ENCODE measurements at places on chromosomes 12 and 14.

DNA sequence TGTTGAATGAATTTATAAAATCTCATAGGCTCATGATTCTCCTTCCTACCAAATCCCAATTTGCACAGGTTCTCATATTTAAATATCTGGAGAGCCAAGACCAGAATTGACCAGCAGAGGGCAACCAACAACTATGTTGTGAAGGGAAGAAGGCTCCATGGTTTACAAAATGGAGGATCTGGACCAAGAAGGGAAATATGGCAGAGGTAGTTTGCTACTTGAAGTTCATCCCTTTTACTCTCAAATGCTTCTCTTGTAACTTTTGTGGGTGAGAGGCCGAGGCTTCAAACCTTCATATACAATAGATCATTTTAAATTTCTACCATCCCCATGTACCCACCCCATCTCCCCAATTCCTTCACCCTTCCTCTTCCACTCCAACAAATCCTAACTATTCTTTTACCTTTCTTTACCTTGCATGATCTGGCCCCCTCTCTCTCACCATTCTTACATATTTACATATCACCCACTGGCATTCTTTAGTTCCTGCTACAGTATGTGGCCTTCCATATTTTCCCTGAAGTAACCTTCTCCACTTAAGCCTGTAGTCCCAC is 3.8 kb upstream of the SMARCC2 start:
- peak; percentile 88 for DNase-seq

DNA sequence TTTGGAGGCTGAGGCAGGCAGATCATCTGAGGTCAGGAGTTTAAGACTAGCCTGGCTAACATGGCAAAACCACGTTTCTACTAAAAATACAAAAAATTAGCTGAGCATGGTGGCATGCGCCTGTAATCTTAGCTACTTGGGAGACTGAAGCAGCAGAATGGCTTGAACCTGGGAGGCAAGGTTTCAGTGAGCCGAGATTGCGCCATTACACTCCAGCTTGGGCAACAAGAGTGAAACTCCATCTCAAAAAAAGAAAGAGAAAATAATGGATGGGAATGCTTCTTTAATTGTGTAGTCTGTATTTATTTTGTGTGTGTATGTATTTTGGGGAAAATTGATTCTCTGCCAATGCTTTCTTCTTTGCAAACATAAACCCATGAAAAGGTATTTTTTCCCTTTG is 32.5 kb downstream of the SRGAP1 start:
- peak; percentile 15 for DNase-seq

- DNase-seq, result peak; percentile 63
Observed at GRCh38 chr14:33740531-33740930, 210.3 kb downstream of the EGLN3 start.

GRCh38 chr12:15494329-15495046 is 172.2 kb downstream of the PTPRO start:
- no peak for DNase-seq

DNA sequence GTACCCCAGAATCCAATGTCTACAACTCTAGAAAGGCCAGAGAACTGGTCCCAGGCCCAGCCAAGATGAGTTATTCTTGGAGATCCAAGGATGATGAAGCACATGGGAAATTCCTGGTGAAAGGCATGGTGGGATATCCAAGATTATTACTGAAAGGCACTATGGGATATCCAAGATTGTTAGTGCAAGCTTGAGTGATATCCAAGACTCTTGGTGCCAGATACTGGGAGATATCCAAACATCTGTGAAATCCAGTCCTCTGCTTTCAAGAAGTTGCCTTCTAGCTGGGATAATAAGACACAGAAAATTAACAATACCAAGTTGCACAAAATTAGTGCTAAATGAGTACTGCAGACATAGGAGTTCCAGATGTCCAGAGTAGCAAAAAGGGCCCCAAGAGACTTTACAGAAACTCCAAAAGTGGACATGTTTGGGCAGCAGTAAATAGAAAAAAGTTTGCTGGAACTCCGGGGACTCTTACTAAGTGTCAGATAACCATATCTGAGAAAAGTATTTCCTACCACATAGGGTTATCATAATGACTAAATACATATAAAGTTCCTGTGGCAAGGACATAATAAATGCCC is 34.6 kb downstream of the PHLDA1 start:
- DNase-seq, result peak; percentile 27

GRCh38 chr14:54814076-54814475 is 88.5 kb downstream of the GCH1 start:
- no peak for DNase-seq

GRCh38 chr12:112309797-112310196 is 72.4 kb downstream of the HECTD4 start:
- peak; percentile 35 for DNase-seq

- peak; percentile 75 for DNase-seq
Observed at GRCh38 chr12:65755596-65755978, 68.7 kb upstream of the HMGA2 start.

GRCh38 chr12:131454418-131455217 is 256.3 kb upstream of the SFSWAP start:
- DNase-seq, result peak; percentile 5

DNA sequence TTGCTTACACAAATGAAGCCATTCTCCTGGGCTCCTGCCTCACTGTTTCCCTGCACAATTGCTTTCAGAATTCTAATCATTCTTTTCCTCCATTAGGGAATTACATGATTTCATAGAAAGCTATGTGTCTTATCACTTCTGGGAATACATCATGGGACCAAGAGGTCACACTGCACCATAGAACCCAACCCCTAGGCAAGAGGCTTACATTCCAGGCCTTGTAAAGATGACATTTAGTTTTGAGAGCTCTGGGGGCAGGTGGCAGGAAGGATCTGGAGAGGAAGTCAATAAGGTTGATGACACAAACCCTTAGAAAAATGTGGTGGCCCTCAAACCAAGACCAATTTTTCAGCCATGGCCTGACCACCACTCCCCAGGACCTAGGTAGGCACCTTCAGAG is 57.1 kb downstream of the NUAK1 start:
- DNase-seq, result no peak

- no peak for DNase-seq
Observed at GRCh38 chr14:89255852-89256251, 161.2 kb downstream of the FOXN3 start.

DNA sequence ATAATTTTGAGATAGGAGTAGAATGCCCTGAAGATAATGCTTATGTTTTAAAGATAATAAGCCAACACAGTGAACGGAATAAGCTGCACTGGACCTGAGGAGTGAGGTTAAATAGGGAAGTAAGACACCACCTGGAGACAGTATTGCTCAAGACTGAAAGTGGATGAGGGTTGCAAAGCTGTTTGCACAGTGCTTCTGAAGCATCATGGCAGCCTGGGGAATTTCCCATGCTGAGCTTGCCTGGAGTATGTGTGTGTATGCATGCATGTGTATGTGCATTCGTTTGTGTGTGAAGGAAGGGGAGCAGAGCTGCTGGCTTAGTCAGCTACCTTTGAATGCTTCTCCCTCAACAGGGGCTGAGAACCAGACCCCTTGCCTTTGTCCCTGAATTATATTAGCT is 35.8 kb downstream of the BHLHE41 start:
- DNase-seq, result no peak

DNA sequence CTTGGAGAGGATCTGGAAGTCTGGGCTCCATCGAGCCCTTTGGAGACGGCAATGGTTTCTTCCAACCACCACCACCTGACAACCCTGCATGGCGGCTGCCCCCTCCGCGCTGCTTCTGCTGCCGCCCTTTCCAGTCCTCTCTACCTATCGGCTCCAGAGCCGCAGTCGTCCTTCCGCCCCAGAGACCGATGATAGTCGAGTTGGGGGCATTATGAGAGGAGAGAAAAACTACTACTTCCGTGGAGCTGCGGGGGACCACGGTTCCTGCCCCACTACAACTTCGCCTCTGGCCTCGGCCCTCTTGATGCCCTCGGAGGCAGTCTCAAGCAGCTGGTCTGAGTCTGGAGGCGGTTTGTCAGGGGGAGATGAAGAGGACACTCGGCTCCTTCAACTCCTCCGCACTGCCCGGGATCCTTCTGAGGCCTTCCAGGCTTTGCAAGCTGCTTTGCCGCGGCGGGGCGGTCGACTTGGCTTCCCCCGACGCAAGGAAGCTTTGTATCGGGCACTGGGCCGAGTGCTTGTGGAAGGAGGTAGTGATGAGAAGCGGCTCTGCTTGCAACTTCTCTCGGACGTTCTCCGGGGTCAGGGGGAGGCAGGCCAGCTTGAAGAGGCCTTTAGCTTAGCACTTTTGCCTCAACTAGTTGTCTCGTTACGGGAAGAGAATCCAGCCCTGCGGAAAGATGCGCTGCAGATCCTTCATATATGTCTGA is 499 bp downstream of the TOGARAM1 start:
- peak; percentile 44 for DNase-seq

- DNase-seq, result no peak
Observed at GRCh38 chr12:6786416-6787094, 2.8 kb upstream of the CD4 start.

GRCh38 chr12:68803948-68804656 is 3.9 kb upstream of the MDM2 start:
- no peak for DNase-seq

GRCh38 chr14:22653012-22653621 is 9.0 kb upstream of the OR6J1 start:
- peak; percentile 80 for DNase-seq

DNA sequence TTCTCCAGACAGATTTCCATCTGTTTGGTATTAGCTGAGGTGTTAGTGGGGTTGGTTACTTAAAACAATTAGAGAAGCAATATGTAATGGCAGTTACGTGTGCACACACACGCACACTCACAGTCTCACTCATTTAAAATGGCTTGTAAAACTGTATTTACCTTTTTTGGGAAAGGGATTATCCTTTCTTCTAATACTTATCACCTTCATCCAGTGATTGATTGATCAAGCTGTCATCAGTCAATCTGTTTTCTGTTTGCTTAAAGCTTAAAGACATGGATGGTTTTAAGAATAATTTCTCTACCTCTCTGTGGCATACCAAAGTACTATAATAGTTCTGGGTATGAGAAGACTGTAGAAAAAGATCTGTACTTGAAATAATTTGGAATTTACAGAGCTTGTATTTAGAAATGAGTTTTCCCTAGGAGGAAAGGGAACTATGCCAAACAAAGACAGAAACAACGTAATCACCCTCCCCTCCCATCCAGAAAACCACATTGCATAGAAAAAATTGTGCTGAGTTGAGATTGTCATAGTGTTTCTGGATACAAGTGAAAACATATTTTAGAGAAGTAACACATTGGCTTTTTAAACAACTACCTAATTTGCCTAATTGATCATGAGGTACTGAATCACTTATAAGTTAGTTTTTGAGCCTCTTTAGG is 455.8 kb downstream of the PCNX1 start:
- DNase-seq, result peak; percentile 78

- no peak for DNase-seq
Observed at GRCh38 chr12:10126413-10126812, 3.6 kb downstream of the CLEC7A start.

DNA sequence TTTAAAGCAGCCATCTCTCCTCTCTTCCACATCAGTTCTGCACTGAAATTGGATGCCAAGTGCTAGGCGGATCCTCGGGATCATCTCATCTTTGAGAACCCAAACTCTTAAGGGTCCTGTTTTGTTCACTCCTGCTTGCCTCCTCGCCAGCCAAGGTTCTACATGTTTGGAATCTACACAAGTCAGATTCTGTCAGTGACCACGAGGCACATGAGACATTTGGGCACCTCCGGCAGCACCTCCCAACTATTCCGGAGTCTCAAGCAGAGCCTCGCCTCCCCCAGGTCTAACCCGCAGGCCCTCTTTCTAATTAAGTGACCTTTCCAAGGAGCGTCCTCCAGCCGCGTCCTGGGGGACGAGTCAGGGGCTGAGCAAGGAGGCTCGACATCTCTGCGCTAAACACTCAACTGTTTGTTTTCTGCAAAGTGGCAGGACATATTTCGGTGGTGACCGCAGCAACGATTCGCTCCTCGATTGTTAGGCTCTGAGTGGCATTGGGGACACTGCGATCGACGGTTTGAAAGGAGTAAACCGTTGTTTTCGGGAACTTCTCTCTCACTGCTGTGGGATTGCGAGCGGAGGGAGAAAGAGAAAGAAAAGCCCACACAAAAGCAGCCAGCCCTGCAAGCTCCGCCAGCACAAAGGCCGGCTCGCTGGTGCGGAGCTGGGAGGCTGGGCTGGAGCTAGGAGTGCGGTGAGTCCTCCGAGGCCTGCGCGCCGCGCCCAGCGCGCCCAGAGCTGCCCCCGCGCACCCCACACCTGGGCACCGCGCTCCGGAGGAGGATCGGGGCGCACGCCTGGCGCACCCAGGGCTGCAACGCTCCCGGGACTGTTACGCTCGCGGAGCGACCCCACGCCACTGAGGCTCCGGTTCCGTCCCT is 640 bp downstream of the ARMH4 start:
- DNase-seq, result peak; percentile 27

- no peak for DNase-seq
Observed at GRCh38 chr12:93032758-93033157, 103.7 kb upstream of the EEA1 start.

GRCh38 chr14:20667957-20668356 is 16.4 kb upstream of the RNASE4 start:
- DNase-seq, result no peak

DNA sequence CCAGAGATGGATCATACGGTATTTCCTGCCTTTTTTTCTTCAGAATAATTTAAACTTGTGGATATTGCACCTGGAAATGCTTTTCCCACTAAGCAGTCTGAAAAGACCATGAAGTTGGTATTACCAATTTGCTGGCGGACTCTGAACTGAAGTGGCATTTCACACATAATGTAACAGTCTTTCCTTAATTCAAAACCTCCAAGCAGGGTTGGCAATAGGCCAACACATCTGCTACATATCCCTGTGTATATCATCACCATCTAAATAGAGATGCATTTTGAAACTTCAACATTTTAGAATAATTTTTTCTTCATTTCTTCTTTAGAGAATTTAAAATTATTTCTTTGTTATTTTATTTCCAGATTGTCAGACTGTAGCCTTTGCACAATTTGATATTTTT is 100.5 kb downstream of the TSPAN8 start:
- peak; percentile 47 for DNase-seq

DNA sequence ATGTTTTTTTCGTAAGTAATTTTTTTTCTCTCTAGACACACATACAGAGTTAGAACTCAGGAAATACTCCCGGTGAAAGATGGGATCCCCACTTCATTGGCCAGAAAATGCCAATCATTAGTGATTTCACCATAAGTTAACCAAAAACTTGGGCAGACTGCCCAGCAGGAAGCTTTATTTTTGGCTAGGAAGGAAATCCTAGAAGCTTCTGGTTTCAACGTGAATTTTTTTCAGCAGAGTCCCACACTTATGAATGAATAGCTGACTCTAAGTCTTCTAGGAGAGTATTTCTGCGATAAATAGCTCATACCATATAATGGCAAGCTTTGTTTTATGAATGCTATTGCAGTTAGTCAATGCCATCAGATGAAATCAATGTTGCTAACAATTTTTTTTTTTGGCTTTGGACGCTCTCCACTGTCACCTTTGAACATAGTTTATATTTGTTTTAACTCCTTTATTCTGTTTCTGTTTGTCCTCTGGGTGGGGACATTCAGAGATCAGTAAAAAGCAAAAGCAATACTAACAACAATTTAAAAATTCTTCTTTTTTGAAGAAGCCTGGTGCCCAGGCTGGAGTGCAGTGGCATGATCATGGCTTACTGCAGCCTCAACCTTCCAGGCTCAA is 9.5 kb downstream of the PPP1CC start:
- peak; percentile 78 for DNase-seq

GRCh38 chr14:102144914-102145313 is 5.2 kb downstream of the WDR20 start:
- DNase-seq, result no peak

Data from fibroblast of mammary gland (primary cell).